ENCODE measurements at places on chromosomes 2 and 18.

GRCh38 chr18:11035814-11036495, 113.4 kb downstream of the PIEZO2 start:
- DNase-seq: no peak

DNA sequence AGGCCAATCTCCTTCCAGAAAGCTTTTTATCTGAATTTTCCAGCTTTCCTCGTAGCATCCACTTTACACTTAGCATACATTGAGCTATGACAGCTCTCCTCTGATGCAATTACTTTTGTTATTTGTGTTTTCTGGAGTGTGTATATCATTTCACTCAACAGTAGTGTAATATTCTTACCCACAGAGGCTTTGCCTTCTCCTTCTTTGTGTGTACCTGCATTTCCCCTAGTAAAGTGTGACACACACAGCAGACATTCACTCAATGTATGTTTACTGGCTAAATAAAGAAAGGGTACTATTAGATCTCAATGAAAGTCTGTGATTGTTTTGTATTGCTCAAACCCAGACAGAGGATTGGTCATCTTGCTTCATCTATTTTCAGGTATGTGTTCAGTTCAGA, 193.7 kb upstream of the MEX3C start:
- DNase-seq: no peak

- DNase-seq: no peak
Observed at GRCh38 chr2:11344956-11345677, 681 bp upstream of the ROCK2 start.

GRCh38 chr18:54261894-54262293, 7.4 kb upstream of the POLI start:
- no peak for DNase-seq

DNA sequence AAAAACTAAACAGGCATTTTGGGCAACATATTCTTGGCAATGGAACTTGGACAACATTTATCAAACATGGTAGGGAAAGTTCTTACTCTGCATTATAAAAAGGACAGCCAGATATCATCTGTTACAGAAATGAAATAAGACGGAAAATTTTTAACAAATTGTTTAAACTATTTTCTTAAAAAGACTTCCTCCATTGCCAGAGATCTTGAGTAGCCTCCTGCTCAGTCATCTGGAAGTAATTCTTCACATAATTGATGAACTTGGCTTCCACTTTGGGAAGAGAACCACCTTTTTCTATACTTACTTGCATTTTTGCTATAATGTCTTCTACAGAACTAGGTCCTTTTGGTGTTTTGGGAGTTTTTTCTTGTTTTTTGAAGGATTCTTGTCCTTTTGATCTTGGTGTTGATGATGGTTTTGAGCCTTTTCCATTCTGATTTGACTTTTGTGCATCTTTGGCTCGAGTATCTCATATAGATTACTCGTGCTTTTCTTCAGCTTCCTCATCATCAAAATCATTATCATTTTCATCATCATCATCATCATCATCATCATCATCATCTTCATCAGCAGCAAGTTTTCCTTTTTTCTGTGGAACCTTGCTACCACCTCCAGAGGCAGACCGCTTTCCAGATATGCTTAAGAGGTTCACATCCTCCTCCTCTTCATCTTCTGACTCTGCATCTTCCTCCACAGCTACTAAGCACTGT, 66.2 kb downstream of the CD28 start:
- DNase-seq: no peak

DNA sequence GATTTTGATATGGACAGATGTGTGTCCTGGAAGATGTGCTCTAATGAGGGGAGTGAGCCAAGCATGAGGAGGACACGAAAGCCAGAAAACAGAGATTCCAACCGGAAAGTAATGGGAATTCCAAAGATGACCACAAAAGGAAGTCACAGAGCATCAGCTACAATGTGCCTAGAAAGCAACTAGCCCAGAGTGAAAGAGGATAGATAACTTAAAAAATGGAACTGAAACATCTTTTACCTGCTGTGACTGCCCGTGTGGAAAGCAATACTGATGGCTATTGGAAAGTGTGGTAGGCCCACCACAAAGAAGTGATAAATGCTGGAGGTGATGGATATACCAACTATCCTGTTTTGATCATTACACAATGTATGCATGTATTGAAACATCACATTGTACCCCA, 21.6 kb downstream of the DNMT3A start:
- no peak for DNase-seq

GRCh38 chr2:37617119-37617892, 54.1 kb downstream of the CDC42EP3 start:
- DNase-seq: no peak

- DNase-seq: no peak
Observed at GRCh38 chr2:42297322-42297936, 63.6 kb downstream of the COX7A2L start.

- no peak for DNase-seq
Observed at GRCh38 chr2:6309415-6310255, 556.1 kb downstream of the CMPK2 start.

DNA sequence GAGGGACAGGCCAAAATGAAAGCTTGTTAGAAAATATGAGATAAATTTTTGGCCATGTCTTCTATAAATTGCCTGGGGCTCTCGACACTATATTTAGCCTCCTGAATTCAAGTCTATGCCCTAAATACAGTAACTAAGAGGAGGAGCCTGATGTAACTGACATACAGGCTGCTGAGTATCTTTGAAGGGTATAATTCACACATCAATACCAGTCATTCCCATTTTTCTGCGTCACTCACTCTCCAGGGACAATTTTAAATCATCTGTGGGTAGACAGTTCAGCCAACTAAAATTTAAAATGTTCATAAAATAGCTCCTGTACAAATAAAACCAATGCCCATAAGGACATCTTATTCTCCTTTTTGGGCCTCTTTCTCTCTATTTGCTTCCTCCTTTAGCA, 105.9 kb downstream of the AP1S3 start:
- peak; percentile 28 for DNase-seq

DNA sequence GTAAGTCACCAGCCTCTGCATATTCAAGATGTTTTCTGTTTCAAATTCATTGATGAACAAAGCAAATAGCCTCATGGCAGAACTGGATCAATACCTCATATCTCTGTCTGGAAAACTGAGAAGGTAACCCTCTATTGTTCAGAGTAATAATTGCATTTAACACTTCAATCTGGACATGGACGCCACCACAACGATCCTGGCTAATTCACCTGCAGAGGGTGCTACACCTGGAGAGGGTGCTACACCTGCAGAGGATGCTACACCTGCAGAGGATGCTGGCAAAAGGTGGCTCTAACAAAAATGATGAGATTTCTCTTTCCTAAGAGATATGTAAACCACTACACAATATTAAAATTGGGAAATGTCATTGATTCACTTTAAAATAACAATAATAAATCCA, 183.1 kb upstream of the HNRNPA3 start:
- DNase-seq: peak; percentile 30

GRCh38 chr2:15284614-15285013, 276.5 kb downstream of the NBAS start:
- DNase-seq: peak; percentile 56

DNA sequence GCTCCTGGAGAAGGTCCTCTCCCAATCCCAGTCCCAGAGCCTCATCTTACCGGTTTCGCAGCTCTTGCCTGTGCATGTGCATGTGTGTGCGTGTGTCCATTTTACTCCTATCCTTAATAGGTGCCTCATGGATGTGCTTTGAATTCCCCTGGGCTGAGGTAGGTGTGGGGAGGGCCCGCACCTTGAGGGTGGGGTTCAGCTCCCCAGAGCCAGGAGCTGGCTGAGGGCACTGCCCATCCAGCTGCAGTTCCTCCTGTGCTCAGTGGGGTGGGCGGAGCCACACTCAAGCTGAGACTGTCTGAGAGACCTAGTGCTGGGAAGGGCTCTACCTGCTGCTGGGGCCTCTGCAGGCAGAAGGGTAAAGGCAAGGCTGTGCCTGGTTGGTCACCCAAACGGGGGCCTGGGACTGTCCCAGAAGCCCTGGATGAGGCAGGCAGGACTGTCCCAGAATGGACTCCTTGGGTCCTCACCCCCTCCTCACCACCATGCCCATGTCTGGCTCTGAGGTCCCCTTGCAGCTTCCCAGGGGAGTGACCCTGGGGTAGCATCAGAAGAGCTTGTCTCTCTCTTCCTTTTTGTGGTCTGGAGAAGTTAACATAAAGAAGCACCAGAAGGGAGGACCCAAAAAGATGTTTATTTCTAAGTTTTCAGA, 8.9 kb downstream of the GDF7 start:
- no peak for DNase-seq

GRCh38 chr2:32832821-32833220, 113.9 kb upstream of the LTBP1 start:
- no peak for DNase-seq

DNA sequence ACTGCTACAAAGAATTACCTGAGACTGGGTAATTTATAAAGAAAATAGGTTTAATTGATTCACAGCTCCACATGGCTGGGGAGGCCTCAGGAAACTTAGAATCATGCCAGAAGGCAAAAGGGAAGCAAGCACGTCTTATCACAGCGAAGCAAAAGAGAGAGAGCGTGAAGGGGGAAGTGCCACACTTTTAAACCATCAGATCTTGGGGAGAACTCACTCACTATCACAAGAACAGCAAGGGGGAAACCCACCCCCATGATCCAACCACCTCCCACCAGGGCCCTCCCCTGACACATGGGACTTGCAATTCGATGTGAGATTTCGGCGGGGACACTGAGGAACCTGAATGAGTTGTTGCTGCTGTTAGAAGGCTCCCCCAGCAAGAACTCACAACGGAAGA, 220.2 kb upstream of the PIEZO2 start:
- DNase-seq: no peak

DNA sequence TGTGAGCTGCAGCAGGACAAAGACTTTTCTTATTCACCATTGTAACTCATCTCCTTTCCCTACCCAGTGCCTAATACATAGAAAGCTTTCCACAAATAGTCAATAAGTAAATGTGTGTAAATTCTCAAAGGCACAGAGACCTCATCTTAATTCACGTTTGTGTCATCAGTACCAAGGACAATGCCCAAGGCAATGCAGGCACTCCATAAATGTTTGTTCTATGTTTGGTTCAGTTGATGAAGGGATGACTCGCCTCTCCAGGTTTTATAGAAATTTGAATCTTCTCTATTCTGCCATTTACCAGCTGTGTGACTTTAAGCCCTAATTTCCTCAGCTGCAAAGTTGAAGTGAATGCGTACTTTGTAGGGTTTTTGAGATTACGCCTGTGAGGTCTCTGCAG, 2.1 kb upstream of the MOGAT1 start:
- no peak for DNase-seq

GRCh38 chr2:232322560-232323327, 55.8 kb upstream of the ALPP start:
- DNase-seq: no peak

- DNase-seq: no peak
Observed at GRCh38 chr18:74172697-74173433, 24.5 kb downstream of the TIMM21 start.

DNA sequence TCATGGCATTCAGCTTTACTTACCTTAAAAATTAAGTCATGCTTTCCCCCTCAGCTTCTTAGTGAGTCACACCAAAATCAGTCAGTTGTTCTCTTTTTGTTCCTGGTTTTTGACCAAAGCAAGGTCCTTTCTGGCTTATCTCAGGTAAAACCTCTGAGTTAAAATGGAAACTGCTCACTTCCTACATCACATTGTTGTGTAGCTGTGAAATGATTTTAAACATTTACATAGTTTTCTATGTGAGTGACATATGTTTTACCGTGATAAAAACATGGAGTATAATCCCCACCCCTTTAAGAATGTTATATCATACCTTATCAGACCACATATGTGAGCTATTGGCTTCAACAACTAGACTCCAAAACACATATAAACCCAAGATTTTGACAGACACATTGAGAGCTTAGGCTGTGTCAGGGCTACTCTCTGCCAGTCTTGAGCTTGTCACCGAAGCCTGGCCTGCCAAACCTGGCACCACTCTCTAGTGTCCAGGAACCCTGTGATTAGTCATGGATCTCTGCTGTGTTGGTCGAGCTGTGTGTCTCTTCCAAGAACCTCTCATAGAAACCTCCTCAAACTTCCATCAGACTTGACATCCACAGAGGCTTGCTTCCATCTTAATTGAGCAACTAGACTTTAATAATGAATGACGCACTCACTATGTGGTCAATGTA, 294.5 kb upstream of the FBXO11 start:
- no peak for DNase-seq

DNA sequence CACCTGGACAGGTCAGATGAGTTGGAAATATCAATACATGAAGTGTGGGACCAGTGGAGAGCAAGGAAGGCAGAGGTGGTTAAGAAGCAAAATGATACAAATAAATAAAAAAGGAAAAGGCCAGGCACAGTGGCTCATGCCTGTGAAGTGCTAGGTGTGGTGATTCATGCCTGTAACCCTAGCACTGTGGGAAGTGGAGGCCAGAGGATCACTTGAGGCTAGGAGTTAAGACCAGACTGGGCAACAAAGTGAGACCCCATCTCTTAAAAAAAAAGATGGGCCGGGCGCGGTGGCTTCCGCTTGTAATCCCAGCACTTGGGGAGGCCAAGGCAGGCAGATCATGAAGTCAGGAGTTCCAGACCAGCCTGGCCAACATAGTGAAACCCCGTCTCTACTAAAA, 2.9 kb downstream of the STON1 start:
- no peak for DNase-seq

GRCh38 chr2:39871291-39871761, 92.3 kb upstream of the THUMPD2 start:
- DNase-seq: no peak

- no peak for DNase-seq
Observed at GRCh38 chr18:26978812-26979341, 113.4 kb upstream of the AQP4 start.

GRCh38 chr2:150782613-150783012, 295.1 kb upstream of the RND3 start:
- no peak for DNase-seq

DNA sequence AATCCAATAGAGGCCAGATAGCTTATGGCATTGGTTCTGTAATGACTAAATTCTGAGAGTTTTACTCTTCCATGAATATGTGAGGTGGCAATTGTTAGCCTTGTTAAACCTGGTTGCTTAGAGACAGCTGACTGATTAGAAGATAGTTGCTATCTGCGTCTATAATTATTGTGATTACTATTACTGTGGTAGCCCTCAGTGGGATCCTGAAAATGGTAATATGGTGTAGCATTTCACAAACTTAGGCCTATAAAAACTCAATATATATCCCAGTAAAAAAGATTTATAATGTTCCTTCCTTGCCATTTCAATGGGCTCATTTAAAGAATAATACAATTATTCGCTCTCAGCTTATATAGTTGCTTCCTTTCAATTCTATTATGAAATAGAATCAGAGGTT, 405.8 kb upstream of the CDH2 start:
- DNase-seq: no peak

DNA sequence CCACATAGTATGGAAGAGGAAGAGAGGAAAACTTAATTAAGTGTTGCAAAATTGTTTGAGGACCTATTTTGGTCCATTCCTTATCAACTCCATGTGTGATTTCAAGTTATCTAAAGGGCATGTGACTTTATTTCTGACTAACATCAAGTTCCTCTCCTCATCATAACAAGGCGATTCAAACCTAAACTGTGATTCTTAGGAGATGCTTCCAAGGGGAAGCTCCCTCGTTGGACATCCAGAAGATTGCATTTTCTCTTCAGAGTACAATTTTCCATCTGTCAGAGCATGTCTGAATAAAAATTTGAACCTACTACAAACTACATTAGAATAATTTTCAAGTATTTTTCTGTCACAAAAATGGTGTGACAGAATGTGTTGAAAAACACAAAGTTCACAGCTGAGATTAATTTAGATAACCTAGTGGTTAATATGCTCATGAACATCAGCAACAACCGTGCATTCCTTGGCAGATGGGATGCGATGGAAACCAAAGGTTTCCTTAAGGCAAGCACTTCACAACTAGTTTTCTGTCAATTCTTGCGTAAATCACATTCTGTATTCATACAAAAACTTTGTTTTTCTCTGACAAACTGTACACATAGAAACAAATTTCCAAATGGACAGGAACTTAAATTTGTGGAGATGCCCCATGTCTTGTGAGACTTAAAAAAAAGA, 4.2 kb downstream of the SFT2D3 start:
- no peak for DNase-seq

Data from NCI-H1436 treated with DMSO at 0.1 percent for 48 hours (cell line).